Endothelial cell of coronary artery (primary cell): ENCODE measurements at places on chromosomes 16 and 17. TPM values are rescaled to one million over a fixed set of nuclear protein-coding genes. Genes with fewer than 3 reads are reported as not detected.

HSF5 gene
- under 0.01 TPM in 1 of 2 replicates, not detected in the other for total RNA-seq

SLC5A10 gene
- total RNA-seq = not detected in 2 replicates

PPL gene
- total RNA-seq = 0.18 and 1.0 TPM in 2 replicates

CCDC78 gene
- 0.45 and 1.1 TPM in 2 replicates for total RNA-seq

C16orf74 gene
- 17.4 and 21.0 TPM in 2 replicates for total RNA-seq

FBXW10 gene
- total RNA-seq = under 0.01 TPM in 1 of 2 replicates, not detected in the other

MYL4 gene
- 0.99 TPM in 1 of 2 replicates, not detected in the other for total RNA-seq

HES7 gene
- total RNA-seq = 0.09 TPM in 2 replicates

DDX28 gene
- 10.0 and 12.0 TPM in 2 replicates for total RNA-seq

PDE6G gene
- total RNA-seq = 0.38 and 0.45 TPM in 2 replicates

KRT25 gene
- total RNA-seq = not detected in 2 replicates

SLC2A4 gene
- under 0.01 TPM in 2 replicates for total RNA-seq

PRAC1 gene
- total RNA-seq = not detected in 2 replicates

KRT36 gene
- under 0.01 TPM in 1 of 2 replicates, not detected in the other for total RNA-seq

RPH3AL gene
- 2.8 and 7.5 TPM in 2 replicates for total RNA-seq

CSHL1 gene
- not detected in 2 replicates for total RNA-seq
